Fibroblast of villous mesenchyme (primary cell): ENCODE measurements at places on chromosomes 2 and 18. TPM values are rescaled to one million over a fixed set of nuclear protein-coding genes. Genes with fewer than 3 reads are reported as not detected.

Gene NOL4
- not detected in 2 replicates for total RNA-seq

Gene AFG3L2
- total RNA-seq = 43.5 and 63.0 TPM in 2 replicates

Gene TGFA
- total RNA-seq = not detected in 2 replicates

Gene CD226
- 0.97 and 2.6 TPM in 2 replicates for total RNA-seq

Gene SOX11
- under 0.01 and 0.32 TPM in 2 replicates for total RNA-seq

Gene INHBB
- under 0.01 TPM in 2 replicates for total RNA-seq

Gene RND3
- 635 and 1,266 TPM in 2 replicates for total RNA-seq

Gene MAPK4
- under 0.01 TPM in 1 of 2 replicates, not detected in the other for total RNA-seq

Gene ABCG8
- not detected in 2 replicates for total RNA-seq

Gene LRATD1
- 0.97 and 1.7 TPM in 2 replicates for total RNA-seq

Gene ANKRD30B
- 0.86 and 1.9 TPM in 2 replicates for total RNA-seq

Gene AQP12A
- total RNA-seq = not detected in 2 replicates

Gene VAMP8
- 2.2 and 3.5 TPM in 2 replicates for total RNA-seq

Gene CGREF1
- total RNA-seq = under 0.01 TPM in 2 replicates

Gene PLA2R1
- 8.4 and 13.0 TPM in 2 replicates for total RNA-seq

Gene DSG4
- total RNA-seq = not detected in 2 replicates

Gene COL6A3
- 1,329 and 1,968 TPM in 2 replicates for total RNA-seq

Gene PROKR1
- not detected in 2 replicates for total RNA-seq

Gene TCF23
- not detected in 2 replicates for total RNA-seq

Gene CCDC85A
- total RNA-seq = 2.3 and 5.2 TPM in 2 replicates
